ENCODE measurements at places on chromosomes 7 and 10. TPM values are rescaled to one million over a fixed set of nuclear protein-coding genes. Genes with fewer than 3 reads are reported as not detected.

- DNase-seq, result no peak
- no peak overlapping the region for H3K27ac ChIP-seq
- no peak overlapping the region for H3K4me3 ChIP-seq
- no peaks in the 10 kb centered on the region for H3K4me1 ChIP-seq
- H3K27me3 ChIP-seq, result no peaks in the 10 kb centered on the region
- H3K36me3 ChIP-seq, result no peaks in the 10 kb centered on the region
Measured at GRCh38 chr7:25087855-25088254, 37.2 kb downstream of the CYCS start.

DNA sequence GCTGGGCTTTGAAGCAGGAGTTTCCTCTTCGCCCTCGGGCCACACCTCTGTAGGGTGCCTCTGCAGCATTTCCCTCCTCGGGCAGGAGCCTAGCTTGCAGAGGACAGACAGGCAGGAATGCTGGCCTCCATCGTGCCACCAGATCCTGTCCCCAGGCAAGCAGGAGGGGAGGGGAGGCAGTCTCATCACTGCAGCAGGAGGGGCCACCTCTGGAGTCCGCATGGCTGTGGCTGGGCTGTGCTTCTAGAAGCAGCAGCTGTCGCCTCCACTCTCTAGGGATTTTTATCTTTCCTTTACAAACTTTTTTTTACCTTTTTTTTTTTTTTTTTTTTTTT, 181.4 kb downstream of the CUX1 start:
- no peaks in the 10 kb centered on the region for H3K27me3 ChIP-seq
- no peak overlapping the region for H3K27ac ChIP-seq
- H3K36me3 ChIP-seq, result no peaks in the 10 kb centered on the region
- no peaks in the 10 kb centered on the region for H3K4me1 ChIP-seq
- no peak overlapping the region for H3K4me3 ChIP-seq
- no peak for DNase-seq

- H3K4me1 ChIP-seq, result no peaks in the 10 kb centered on the region
- no peak for DNase-seq
- H3K27me3 ChIP-seq, result no peaks in the 10 kb centered on the region
- no peaks in the 10 kb centered on the region for H3K36me3 ChIP-seq
- no peak overlapping the region for H3K27ac ChIP-seq
Measured at GRCh38 chr7:111290419-111290818, 199.5 kb downstream of the LRRN3 start.

DNA sequence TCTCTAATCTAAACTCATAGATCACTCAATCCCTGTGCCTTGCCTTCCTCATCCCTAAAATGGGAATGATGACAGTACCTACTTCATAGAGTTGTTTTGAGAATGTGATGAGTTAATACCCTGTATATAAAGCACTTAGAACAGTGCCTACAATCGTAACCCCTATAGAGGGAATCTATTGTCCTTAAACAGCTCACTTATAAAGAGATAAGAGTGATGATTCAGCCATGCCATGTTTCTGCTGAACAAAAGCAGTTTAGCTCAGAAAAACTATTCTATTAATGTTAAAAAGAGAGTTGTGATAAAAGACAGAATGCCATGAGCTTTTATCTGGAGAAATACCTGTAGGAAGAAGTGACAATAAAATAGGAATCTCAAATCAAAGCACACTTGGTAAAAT, 63.6 kb downstream of the CUBN start:
- H3K27me3 ChIP-seq, result no peaks in the 10 kb centered on the region
- no peak overlapping the region for H3K27ac ChIP-seq
- H3K4me1 ChIP-seq, result no peaks in the 10 kb centered on the region
- no peaks in the 10 kb centered on the region for H3K36me3 ChIP-seq
- DNase-seq, result no peak
- H3K4me3 ChIP-seq, result no peak overlapping the region

Gene TFEC
- 4.1 TPM for total RNA-seq

- H3K27ac ChIP-seq, result peak overlapping the region; percentile 71
- no peaks in the 10 kb centered on the region for H3K27me3 ChIP-seq
- H3K4me3 ChIP-seq, result peak overlapping the region; percentile 77
- DNase-seq, result peak; percentile 15
- H3K36me3 ChIP-seq, result no peaks in the 10 kb centered on the region
Measured at GRCh38 chr10:44960482-44961229, 1.1 kb downstream of the RASSF4 start.

Gene MLXIPL
- total RNA-seq, result 23.9 TPM

Gene TRIM4
- total RNA-seq, result 15.9 TPM

DNA sequence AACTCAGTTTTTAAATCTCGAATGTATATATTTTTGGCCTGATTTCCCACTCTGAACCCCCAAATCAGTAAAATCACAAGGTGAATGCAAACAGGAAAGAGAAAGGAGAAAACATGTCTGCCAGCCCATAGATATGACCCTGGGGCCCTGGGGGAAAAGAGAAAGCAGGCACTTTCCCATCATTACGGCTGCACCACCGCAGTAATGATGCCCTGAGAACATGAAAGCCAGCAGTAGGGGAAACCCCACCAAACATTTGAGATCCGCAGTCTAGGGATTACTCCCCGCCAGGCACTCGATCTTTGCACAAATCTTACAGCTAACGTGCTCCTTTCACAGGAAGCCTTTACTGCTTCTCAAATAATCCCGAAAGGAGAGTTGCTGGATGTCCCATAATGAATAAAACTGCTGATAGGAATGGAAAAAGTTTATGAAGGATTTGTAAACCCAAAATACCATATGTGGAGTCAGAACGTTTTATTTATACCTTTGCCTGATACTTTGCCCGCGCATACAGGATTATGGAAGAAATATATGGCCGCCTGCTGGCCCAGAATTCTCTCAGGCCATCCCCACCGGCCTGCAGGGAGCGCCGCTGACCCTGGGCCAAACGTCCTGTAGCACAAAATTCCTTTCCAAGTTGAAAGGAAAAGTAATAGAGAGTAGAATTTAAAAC, 180.0 kb upstream of the INHBA start:
- no peak overlapping the region for H3K27ac ChIP-seq
- no peak for DNase-seq
- H3K27me3 ChIP-seq, result no peaks in the 10 kb centered on the region
- H3K4me3 ChIP-seq, result no peak overlapping the region

Gene CALML5
- not detected for total RNA-seq

DNA sequence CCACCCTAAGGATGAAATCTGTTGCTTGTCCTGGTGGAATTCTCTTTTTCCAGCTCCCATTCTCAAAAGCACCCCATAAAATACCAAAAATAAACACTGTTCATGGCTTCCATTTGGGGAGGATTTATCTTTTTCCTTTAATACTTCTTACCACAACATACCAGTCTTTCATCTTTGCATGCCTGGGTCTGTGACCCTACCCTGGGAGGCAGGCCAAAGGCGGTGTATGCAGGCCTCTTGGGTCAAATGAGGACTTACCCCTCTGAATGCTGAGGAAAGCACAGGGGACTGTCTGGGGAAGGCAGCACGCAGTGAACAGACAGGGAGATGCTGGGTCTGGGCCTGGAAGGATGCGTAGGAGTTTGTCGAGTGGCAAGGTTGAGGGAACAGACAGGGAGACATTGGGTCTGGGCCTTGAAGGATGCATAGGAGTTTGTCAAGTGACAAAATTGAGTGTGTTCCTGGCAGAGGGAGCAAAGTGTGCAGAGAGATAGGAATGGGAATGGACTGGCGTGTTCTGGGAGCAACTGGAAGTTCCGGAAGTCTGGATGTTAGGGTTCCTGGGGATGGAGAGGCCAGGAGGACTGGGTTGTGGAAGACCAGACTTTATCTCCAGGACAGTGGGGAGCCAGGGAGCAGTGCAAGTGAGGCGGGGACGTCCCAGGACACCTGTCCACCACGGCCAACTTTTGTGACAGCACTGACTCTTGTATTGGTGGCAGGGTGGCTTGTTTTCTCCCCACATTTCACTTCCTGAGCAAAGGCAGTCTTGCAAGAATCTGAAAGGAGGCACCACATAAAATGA, 40.8 kb downstream of the MYL10 start:
- no peaks in the 10 kb centered on the region for H3K27me3 ChIP-seq
- H3K36me3 ChIP-seq, result no peaks in the 10 kb centered on the region
- no peaks in the 10 kb centered on the region for H3K4me1 ChIP-seq
- DNase-seq, result no peak
- no peak overlapping the region for H3K27ac ChIP-seq

GRCh38 chr7:127983804-127984332, 47.4 kb downstream of the LRRC4 start:
- no peaks in the 10 kb centered on the region for H3K27me3 ChIP-seq
- no peak overlapping the region for H3K4me3 ChIP-seq
- peaks cover 26% of the 10 kb centered on the region for H3K4me1 ChIP-seq
- no peaks in the 10 kb centered on the region for H3K36me3 ChIP-seq

Gene ARHGAP22
- 2.7 TPM for total RNA-seq

- no peak overlapping the region for H3K4me3 ChIP-seq
- no peaks in the 10 kb centered on the region for H3K27me3 ChIP-seq
- H3K4me1 ChIP-seq, result no peaks in the 10 kb centered on the region
- no peak for DNase-seq
Measured at GRCh38 chr7:34659472-34660075, 1.6 kb downstream of the NPSR1 start.

Gene INPP5F
- 4.3 TPM for total RNA-seq

DNA sequence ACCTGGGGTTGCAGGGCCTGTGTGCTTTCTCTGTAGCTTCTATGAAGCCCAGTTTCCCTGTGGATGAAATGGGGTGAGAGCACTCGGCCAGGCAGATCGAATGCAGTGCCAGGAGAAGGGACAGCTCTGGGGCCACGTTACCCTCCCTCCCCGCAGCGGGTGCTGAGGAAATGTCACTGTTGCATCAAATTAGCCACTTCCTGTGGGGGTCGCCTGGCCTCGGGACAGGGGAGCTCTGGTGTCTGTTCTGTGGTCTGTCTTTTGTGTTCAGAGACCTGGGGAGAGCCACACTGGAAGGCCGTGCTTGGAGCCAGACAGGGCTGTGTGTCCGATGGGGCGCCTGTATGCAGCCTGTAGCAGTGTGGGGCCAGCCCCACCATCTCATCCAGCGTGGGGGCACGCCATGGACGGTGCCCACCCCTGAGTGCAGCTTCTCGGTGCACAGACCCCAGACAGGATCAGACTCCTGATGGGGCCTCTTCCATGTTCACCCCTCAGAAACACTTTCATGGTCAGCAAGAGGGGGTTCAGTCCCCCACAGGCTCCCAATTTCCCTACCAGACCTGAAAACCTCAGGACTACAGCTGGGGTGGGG, 13.6 kb downstream of the TTYH3 start:
- H3K4me3 ChIP-seq, result no peak overlapping the region
- no peaks in the 10 kb centered on the region for H3K27me3 ChIP-seq
- no peak overlapping the region for H3K27ac ChIP-seq
- no peak for DNase-seq
- no peaks in the 10 kb centered on the region for H3K4me1 ChIP-seq

DNA sequence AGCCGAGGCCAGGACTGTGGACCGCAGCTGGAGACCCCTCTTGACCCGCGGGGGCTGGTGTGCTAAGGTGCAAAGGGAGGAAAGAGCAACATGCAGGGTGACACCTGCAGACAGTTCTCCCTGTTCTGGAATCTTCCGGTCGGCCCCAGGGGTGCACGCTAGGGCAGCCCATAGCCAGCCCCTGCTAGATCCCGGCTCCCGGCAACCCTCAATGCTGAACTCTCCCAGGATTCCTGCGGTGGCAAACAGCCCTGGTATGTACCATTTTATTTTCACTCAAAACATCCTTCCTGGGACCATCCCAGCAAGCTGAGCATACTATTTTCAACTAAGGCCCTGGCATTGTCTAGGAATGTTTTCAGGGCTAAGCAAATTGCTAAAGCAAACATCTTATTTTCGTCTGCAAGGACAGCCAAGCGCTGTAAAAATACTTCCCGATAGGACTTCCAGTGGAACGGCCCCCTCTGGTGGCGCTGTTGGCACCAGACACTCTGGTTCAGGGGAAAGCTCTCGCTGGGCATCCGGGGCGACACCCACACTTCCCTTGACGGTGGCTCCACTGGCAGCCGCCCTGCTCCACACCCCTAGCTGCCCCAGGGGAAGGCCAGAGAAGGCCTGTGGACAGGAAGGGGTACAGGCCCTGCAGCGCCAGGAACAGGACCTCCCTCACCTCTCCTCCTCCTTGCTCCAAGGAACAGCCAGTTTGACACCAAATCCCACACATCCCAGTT, 99.4 kb downstream of the CTBP2 start:
- H3K4me1 ChIP-seq, result peaks cover 52% of the 10 kb centered on the region
- peak; percentile 93 for DNase-seq
- no peak overlapping the region for H3K27ac ChIP-seq

- no peaks in the 10 kb centered on the region for H3K36me3 ChIP-seq
- no peak overlapping the region for H3K27ac ChIP-seq
- no peaks in the 10 kb centered on the region for H3K27me3 ChIP-seq
- DNase-seq, result no peak
- H3K4me1 ChIP-seq, result no peaks in the 10 kb centered on the region
Measured at GRCh38 chr7:87797395-87797794, 78.8 kb downstream of the SLC25A40 start.

DNA sequence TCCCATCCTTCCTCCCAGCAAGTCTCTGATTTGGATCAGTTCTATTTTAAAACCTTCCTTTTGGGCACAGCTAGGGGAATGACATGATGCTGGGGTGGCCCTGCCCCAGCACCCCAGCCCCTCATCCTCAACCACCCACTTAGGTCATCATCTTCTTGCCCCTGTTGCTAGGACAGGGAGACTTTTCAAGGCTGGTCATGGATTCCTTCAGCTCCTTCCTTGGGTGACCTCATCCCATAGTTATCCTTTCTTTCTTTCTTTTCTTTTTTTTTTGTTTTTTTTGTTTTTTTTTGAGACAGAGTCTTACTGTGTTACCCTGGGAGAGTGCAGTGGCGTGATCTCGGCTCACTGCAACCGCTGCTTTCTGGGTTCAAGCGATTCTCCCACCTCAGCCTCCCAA, 127.2 kb downstream of the WDFY4 start:
- no peak for DNase-seq
- H3K4me3 ChIP-seq, result no peak overlapping the region
- no peaks in the 10 kb centered on the region for H3K4me1 ChIP-seq
- no peak overlapping the region for H3K27ac ChIP-seq
- no peaks in the 10 kb centered on the region for H3K27me3 ChIP-seq
- H3K36me3 ChIP-seq, result no peaks in the 10 kb centered on the region

DNA sequence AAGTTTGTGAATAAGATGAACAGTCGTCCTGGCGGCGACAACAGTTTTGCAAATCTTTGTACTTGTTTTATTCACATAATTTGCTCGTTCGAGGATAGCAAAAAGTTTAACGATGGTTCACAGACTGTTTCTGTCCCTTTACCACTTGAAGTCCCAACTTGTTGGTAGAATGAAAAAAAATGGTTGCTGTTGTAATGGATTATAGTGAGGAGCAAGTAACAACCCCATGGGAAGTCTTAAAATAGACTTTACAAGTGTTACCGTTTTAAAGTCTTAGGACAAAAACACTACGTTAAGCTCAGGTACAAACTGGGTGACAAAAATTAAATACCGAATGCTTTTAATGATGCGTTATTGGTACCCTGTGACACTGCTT, 589 bp downstream of the LSM8 start:
- no peaks in the 10 kb centered on the region for H3K36me3 ChIP-seq
- H3K4me3 ChIP-seq, result peak overlapping the region; percentile 82
- no peak for DNase-seq
- H3K27ac ChIP-seq, result peak overlapping the region; percentile 90
- H3K4me1 ChIP-seq, result no peaks in the 10 kb centered on the region

All from pancreas (tissue), 10 donors.